Right ventricle myocardium inferior (tissue), 1 donor: ENCODE measurements at places on chromosomes 4 and X.

GRCh38 chr4:170425521-170426143 lies 335.9 kb upstream of the AADAT start:
- no peak for DNase-seq

DNA sequence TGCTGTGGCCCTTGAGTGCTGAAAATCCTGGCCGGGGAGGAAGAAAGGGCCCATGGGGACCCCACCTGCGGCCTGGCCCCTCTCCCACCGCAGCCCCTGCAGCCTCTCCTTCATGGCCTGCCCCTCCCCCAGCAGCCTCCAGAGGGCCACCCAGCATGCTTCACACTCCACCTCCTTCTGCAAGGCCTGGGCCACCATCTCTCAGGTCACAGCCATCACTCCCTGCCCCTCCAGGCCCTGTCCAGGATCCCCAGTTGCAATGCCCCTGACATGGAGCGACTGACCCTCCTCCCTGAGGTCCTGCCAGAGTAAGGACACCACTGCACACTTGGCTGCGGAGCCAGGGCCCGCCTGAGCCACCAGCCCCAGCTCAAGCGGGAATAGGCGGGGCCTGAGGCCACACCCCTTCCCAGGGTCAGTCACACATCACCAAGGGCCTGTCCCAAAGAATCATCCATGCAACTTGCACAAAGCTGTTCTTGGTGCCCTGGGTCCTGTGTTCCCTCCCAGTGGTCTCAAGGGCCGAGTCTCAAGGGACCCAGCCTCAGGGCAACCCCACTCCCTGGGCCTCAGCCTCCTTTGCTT lies 32.9 kb downstream of the CCNQ start:
- no peak for DNase-seq

DNA sequence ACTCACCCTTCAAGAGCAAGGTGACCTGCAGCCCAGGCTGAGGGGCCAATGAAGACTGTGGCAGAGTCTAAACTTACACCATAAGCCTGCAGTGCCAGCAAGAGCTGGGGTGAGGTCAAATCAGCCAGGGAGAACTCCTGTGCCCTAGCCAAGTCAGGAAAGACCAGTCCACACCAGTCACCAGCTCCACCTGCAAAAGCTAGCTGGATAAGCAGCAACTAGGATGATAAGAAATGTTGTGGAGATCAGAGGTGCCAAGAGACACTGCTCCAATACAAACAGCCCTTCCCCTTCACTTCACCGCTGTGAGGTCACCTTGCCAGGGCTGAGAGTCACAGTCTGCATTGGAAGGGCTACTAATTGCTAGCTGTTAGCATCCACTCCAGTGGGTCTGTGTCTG lies 31.3 kb downstream of the NIPAL1 start:
- DNase-seq: no peak

- no peak for DNase-seq
These were observed 17.0 kb downstream of the RBMX2 start for GRCh38 chrX:130418740-130419139.

GRCh38 chr4:126702747-126703146 lies 930.0 kb upstream of the INTU start:
- DNase-seq: no peak

GRCh38 chrX:34578237-34578636 lies 78.8 kb downstream of the TMEM47 start:
- DNase-seq: no peak

DNA sequence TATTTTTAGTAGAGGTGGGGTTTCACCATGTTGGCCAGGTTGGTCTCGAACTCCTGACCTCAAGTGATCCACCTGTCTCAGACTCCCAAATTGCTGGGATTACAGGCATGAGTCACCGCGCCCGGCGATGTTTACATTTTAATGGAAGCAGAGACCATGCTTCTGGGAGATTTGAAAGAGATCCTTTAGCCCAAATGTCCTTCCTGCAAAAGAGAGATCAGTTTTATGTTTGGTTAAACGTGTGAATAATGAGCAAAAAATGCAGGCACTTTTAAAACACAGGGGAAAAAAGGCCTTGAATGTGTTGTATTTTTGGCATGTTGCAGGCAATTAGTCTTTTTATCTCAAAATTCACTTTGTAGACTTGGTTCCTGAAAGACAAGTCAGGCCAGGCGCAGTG lies 95.8 kb upstream of the ELOVL6 start:
- no peak for DNase-seq

DNA sequence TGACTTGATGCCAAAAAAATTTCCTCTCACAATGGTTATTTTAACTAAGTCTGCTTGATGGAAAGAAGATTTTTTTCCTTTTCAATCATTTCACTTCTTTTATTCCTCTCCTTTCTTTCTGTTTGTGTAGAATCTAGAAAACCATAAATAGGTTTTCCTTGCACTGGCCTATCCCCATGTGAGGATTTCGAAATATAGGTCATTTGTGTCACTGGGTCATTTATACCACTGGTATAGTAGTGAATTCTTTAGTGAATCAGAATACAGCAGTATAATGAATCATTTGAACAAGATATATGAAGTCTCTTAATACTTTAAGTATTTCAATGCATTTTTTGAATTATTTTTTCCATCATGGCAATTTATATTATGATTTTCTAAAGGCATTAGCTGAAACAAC lies 26.6 kb downstream of the PCDH7 start:
- no peak for DNase-seq

DNA sequence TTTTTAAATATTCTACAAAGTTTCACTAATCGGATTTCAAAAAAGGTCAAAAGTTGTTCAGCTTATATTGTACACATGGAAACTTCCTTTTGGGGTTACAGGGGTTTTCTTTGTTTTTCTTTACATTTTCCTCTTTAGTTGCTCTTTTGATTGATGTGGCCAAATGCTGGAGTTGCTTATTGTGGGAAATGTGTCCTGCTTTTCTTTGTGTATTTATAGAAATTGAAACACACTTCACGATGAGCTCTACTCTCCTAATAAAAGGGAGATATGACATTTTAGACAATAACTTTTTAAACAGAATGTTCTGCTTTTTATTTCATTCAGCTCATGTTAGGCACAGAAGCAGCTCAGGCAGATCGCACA lies 50.7 kb upstream of the SPRY1 start:
- DNase-seq: no peak

GRCh38 chr4:123676890-123677229 lies 280.3 kb downstream of the SPRY1 start:
- DNase-seq: no peak

GRCh38 chrX:132461886-132462285 lies 27.0 kb downstream of the MBNL3 start:
- DNase-seq: no peak

DNA sequence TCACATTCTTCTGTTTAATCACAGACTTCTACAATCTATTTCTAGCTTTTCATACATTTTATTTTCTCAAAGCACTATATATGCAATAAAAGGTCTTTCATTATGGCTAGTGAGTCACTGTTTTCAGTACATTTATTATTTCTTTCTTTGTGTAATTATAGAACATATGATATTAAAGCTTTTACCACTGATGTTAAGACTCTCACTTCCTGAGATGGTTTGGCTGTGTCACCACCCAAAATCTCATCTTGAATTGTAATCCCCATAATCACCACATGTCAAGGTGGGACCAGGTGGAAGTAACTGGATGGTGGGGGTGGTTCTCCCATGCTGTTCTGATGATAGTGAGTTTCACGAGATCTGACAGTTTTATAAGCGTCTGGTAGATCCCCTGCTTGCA lies 41.9 kb downstream of the UBA6 start:
- no peak for DNase-seq

DNA sequence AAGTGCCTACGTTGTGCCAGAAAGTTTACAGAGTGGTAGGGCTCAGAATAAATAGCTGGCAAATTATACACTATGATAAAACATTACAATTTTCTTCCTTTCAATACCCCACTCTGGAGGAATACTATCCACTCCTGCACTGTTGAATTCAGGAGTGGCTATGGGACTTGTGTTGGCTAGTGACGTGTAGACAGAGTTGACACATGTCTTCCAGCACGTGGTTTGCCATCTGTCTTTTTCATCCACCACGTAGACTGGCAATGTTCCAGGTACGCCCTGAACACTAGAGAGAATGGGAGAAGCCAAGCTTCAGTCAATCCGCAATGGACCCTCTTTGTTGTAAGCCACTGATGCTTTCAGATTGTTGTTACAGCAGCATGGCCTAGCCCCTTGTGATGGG lies 168.8 kb upstream of the RBPJ start:
- no peak for DNase-seq

- DNase-seq: no peak
These were observed 351.5 kb upstream of the MAD2L1 start for GRCh38 chr4:120418146-120418545.

- no peak for DNase-seq
These were observed 302.6 kb downstream of the IQCM start for GRCh38 chr4:149513081-149513480.

DNA sequence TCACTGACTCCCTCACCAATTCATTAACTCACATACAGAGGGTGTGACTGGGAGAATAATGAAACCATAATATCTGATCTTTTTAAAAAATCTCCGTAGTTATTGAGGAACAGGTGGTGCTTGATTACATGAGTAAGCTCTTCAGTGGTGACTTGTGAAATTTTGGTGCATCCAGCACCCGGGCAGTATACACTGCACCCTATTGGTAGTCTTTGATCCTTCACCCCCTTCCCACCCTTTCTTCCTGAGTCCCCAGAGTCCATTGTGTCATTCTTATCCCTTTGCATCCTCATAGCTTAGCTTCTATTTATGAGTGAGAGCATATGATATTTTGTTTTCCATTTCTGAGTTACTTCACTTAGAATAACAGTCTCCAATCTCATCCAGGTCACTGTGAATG lies 1143.8 kb downstream of the PCDH19 start:
- no peak for DNase-seq

GRCh38 chr4:147678106-147678505 lies 5.9 kb downstream of the PRMT9 start:
- DNase-seq: no peak

DNA sequence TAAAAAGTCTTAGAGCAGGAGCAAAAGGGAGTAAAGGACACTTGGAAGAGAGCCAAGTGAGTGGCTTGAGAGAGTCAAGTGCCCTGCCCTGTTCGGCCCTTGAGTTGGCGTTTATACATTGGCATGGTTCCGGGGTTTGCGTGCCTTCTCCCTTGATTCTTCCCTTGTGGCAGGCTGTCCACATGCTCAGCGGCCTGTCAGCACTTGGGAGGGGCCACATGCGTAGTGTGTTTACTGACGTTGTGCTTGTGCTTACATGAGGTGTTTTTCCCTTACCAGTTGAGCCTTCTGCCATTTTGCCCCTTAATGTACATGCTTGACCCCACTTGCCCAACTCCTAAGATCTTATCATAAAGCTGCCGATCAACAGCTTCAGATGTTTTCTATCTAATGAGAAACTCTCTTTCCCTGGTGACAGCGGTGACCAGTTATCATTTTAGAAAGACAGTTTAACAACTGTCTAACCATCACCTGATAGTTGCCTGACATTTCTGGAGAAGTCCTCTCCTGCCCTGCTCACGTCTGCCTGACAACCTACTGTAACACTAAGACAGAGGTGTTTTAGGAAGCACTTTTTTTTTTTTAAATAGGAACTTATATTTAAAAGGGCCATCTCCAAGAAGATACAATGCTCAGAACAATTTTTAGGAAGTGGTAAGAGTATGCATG lies 49.5 kb upstream of the GC start:
- DNase-seq: peak; percentile 50

GRCh38 chr4:68175562-68176155 lies 46.0 kb upstream of the TMPRSS11F start:
- DNase-seq: no peak

- DNase-seq: no peak
These were observed 6.9 kb downstream of the RELL1 start for GRCh38 chr4:37679301-37679700.

DNA sequence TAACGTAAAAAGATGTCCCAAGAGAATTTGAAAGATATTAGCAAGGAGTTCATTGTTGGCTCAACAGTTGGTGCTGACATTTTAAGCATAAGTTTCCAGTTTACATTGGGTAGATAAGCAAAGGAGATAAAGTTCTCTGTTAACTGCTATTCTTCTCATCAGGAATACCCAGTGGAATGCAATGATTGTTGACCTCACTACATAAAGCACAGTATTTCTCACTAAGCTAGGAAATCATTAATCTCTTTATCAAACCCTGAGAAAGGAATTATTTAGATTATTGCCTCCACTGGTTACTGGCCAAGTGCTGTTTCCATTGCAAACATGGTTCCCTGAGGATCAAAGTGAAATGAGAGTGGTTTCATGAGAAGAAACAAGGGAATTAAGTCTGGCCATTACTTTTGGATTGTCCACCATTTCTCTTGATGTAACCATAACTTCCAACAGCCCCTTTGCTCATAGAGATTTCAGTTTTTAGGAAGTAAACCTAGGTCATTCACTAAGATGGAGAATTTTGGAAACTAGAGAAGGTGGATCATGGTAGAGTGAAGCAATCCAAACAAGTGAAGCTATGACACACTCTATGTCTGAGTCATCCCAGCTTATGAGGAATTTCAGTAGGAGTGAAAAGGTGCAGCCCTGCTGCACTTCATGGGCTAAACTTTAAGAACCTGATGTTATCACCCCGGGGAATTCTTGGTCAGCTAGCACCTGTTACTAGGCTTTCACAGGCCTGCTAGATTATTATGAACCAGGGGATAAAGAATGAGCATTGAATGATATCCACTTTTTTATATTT lies 163.4 kb downstream of the AREG start:
- no peak for DNase-seq

- no peak for DNase-seq
These were observed 448 bp upstream of the SCFD2 start for GRCh38 chr4:53366301-53366716.

DNA sequence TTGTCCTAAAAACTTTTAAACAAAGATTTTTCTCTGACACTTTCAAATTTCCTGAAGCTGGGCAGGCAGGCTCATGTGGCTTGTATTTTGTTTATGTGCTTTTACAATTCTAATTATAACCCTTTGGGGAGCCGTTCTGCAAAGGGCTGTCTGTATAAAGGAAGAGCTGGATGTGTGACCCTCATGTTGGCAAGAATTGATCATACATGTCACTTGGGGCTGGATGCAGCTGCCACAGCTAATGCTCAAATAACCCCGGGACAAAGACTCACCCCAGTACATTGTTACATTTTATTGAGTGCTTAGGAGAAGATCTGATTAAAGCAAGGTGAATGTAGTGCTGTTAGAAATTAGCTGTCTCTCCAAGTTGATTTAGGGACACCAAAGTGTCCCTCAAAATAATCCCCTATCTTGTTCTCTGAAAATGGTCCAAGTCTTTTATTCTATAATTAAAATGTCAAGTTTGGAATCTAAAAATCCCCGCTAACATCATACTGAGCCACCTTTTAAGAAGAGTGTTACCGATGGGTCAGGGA lies 13.0 kb upstream of the DAPP1 start:
- no peak for DNase-seq

GRCh38 chrX:40391662-40392061 lies 189.1 kb upstream of the ATP6AP2 start:
- DNase-seq: no peak

- no peak for DNase-seq
These were observed 100.2 kb upstream of the C1QTNF7 start for GRCh38 chr4:15327311-15328298.

- DNase-seq: no peak
These were observed 2413.6 kb downstream of the PCDH7 start for GRCh38 chr4:33133723-33134122.

GRCh38 chr4:74941123-74941522 lies 8.2 kb downstream of the PARM1 start:
- no peak for DNase-seq

GRCh38 chr4:143599827-143600226 lies 86.3 kb downstream of the SMARCA5 start:
- no peak for DNase-seq

- no peak for DNase-seq
These were observed 16.5 kb upstream of the RHOH start for GRCh38 chr4:40180356-40180755.

- no peak for DNase-seq
These were observed 171.5 kb downstream of the FSTL5 start for GRCh38 chr4:161992317-161992716.
